Stimulated activated naive CD4-positive, alpha-beta T cell treated with Interleukin-2 at 50 U/mL for 16 hours (primary cell): ENCODE measurements at places on chromosomes 5 and 9.

GRCh38 chr5:132182359-132183040 lies 45.2 kb downstream of the P4HA2 start:
- DNase-seq: no peak

- DNase-seq: no peak
These were observed 80.8 kb downstream of the PDE6A start for GRCh38 chr5:149863830-149864229.

- no peak for DNase-seq
These were observed 41.4 kb downstream of the FABP6 start for GRCh38 chr5:160270704-160271103.

GRCh38 chr5:36382890-36383289 lies 81.2 kb upstream of the RANBP3L start:
- DNase-seq: no peak

DNA sequence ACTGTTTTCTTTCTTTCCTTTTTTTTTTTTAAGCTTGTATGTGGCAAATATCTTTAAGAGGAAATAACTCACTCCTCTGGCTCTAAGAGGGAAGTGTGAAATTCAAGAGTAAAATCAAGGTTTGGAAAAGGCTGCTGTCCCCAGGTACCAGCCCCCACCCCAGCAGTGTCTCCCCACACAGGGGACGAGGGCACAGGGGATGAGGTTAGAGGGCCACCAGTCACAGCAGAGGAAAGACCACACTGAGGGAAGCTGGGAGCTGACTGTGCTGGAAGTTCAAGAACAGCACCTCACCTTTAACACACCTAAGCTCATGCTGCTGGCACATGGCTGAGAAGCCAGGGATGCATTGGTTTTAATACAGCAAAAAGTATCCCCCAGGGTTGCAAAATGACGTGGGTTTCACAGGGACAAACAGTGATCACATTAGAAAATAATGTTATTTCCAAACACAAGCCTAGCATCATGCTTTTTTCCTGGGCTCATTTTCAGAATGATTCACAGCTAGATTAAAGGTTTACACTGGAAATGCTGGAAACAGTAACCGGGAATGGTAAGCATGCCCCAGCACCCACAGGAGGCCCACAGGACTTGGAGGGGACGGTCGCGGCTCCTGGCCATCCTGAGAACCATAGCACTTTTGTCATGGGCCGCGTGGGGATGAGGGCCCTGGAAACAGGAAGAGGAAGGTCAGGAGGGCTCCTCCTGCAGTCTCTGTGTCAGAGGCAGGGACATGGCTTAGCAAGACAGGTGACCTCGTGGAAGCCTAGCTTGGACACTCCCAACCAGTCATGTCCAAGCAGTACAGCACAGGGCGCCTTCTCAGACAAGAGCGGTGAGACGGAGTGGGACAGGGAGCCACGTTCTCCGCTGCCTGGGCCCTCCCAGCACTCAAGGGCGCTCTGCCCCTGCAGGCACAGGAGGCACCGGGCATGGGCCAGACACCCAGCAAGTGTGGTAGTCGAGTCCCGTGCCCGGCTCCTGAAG lies 6.9 kb downstream of the LPCAT1 start:
- DNase-seq: no peak

DNA sequence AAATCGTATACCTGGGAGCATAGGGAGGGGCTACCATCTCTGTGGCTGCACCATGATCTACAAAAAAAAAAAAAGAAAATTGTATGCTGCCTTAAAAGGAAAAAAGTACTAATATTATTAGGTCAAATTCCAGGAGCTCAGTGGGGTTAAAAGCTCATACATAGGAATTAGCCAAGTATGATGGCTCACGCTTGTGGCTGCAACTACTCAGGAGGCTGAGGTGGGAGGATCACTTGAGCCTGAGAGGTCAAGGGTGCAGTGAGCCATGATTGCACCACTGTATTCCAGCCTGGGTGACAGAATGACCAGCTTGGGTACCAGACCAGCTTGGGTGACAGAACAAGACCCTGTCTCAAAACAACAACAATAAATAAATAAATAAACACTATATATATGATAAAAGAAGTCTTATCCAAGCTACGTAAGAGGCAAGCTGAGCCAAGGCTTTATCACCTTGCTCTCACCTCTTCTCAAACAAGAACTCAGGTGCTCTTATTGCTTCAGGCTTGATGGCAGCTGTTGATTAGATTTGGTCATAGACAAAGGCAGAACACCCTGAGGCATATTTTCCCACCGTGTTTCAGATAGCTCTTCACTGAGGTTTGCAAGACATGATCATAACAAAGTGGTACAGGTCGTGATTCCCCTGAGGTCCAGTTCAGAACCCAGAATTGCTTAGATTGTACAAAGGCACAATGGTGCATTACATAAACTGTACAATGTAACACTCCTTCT lies 3.3 kb upstream of the FBXW11 start:
- no peak for DNase-seq

GRCh38 chr5:17720071-17720470 lies 85.8 kb downstream of the TAF11L14 start:
- DNase-seq: no peak

DNA sequence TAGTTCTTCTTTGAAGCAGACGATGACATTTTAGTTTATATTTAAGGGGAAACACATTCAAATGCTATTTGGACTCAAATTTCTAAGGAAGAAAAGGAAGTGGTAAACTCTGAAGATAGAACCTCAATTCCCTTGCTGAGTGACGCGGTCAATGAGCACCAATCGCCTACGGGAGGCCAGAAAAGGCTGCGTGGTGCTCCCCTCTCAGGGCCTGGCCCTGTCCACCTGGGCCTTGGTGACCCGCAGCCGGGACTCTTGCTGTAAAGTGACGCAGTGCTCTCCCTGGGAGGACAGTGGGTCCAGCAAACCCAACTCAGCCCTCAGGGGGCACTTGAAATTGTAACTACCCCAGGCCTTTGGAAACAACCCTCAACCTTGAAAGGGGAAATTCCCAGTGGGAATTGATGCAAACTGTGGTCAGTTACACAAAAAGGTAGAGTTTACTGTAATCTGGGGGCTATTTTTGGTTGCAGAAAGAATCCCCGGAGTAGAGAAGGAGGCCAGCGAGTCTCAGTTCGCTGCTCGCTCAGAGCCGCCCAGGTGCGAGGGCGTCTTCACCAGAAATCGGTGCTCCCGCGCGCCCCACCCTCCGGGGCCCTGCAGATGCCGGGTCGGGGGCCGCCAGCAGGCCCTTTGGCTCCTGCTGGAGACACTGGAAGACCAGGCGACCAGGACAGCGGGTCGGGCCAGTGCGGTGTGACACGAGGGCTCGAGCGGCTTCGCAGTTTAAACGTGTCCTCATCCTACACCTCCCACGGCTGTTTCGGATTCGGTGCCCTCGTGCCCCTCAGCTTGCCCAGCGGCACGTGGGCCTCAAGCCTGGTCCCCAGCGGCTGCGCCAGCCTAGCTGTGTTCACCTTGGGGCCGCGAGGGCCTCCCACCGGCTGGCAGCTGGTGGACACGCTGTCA lies 1.4 kb upstream of the ANKRD33B start:
- no peak for DNase-seq
